ENCODE measurements at places on chromosomes 2 and 18.

DNA sequence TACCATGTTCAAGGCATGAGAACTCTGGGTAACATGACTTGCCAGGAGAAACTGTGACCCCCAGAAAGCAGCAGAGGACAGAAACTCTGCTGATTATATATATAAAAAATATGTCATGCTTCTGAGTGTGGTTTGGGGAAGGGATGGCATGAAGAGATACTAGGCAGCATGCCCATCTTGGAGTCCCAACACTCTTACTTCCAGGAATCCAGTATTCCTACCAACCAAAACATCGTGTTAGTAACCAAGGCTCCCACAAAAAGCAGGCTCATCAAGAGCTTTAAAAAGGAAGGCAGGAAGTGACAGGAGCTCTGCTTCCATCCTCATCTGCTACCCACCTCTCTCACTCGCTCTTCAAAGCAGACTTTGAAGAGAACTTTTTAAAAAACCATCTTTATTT lies 31.6 kb upstream of the TWIST2 start:
- DNase-seq: no peak

- DNase-seq: no peak
Observed at GRCh38 chr2:54640834-54641540, 82.5 kb upstream of the EML6 start.

DNA sequence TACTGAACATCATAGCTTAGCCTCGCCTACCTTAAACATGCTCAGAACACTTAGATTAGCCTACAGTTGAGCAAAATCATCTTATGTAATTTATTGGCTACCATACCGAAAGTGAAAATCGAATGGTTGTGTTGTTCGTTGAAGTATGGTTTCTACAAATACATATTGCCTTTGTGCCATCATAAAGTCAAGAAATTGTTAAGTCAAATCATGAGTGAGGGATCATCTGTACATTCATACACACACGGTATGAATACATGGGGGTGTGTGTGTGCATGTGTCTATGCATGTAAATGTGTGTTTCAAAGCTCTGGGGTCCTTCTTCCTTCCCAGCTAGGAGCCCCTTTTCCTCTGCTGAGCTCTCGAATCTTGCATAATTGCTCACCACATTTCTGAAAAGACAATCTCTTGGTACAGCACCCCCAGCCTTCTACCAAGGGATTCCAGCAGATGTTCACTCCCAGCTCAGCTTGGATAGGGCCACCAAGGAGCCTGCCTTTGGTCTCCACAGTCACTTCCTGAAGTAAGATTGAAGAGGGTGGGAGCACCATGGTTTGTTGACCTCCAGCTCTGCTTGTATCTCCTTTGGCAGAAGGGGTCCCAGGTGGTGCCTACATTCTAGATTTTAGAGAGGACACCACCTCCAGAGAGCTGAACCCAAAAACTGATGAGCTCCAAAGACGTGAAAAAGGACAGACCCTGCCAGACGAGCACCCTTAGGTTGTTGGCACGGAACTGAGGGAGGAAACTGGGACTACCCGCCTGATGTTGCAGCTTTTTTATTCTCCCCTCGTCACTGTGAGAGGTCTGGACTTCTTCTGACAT lies 33.2 kb upstream of the CYP1B1 start:
- no peak for DNase-seq

DNA sequence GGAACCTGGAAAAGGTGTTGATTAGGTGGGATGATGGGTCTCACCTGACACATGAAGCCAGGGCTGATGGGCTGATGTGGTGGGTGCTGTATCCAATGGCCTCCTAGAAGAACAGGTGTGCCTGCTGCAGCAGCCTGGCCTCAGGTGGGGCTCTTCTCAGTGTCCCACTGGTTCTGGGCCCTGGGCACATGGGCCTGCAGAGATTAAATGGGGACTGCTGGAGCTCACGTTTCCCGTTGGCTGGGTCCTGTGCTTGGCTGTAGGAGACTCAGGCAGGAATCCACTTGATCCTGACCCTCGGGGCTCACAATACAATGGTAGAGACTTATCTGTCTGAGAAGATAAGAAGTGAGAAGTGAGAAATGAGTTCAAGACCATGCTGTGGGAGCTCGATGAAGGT lies 170.9 kb downstream of the KCNS3 start:
- DNase-seq: no peak

DNA sequence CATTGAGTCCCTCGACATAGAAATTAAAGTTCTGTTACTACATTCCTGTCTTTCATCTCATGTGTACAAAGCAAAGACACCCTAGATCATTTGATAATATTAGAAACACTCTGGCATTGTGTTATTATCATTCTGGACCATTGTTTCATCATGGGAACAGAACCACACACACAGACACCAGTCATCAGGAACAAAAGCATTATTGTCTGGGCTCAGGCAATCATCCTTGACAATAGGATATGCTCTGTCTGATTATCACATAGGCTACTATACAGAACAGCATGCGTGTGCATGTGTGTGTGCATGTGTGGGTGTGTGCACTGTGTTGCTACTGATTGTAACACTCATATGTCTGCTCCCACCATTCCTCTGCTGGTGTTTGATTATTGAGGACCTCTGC lies 242.5 kb downstream of the SH3BP4 start:
- no peak for DNase-seq

- DNase-seq: no peak
Observed at GRCh38 chr2:64412671-64413070, 41.3 kb upstream of the LGALSL start.

DNA sequence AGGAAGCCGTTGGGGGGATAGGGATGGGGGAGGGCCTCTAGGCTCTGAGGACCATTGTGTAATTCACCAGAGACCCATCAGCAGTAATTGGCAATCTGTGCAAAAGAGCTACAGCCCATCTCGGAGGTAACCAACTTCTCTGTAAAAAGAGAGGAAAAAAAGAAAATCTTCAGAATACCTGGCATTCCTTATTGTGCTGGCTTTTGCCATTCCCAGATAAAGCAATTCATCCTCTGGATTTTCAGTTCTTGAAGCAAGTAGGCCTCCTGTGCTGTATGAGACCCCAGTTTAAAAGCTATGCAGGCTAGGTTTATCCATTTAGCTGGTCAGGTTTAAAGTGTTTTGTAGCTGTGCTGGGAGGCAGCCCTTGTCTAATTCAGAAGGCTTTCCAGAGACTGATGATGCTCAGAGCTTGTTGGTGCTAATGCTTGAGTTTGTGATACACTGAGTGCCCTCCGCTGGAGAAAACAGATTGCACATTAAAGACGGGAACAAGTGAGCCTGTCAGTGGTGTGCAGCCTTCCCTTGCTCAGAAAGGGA lies at the start of gene LRRTM4:
LRRTM4 (minus strand) TSS at position 446 of the 540 bp plus-strand sequence.
- DNase-seq: no peak

GRCh38 chr2:209696836-209697711 lies 74.6 kb upstream of the UNC80 start:
- DNase-seq: no peak

DNA sequence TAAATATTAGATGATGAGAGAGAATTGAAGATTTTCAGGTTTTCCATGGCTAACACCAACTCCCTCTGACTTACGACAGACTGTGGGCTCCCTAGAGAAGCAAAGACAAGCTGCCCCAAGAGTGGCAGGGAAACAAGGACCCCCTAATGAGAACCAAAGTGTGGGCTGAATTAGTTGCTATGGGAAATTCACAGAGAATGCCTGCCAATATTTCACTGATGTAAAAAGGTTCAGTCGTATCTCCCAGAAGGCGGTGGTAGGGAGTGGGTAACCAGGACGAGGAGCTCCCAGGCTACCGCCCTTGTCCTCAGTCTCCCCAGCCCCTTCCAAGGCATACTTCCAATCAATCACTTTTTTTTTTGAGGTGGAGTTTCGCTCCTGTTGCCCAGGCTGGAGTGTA lies 113.6 kb downstream of the LAMA1 start:
- no peak for DNase-seq

DNA sequence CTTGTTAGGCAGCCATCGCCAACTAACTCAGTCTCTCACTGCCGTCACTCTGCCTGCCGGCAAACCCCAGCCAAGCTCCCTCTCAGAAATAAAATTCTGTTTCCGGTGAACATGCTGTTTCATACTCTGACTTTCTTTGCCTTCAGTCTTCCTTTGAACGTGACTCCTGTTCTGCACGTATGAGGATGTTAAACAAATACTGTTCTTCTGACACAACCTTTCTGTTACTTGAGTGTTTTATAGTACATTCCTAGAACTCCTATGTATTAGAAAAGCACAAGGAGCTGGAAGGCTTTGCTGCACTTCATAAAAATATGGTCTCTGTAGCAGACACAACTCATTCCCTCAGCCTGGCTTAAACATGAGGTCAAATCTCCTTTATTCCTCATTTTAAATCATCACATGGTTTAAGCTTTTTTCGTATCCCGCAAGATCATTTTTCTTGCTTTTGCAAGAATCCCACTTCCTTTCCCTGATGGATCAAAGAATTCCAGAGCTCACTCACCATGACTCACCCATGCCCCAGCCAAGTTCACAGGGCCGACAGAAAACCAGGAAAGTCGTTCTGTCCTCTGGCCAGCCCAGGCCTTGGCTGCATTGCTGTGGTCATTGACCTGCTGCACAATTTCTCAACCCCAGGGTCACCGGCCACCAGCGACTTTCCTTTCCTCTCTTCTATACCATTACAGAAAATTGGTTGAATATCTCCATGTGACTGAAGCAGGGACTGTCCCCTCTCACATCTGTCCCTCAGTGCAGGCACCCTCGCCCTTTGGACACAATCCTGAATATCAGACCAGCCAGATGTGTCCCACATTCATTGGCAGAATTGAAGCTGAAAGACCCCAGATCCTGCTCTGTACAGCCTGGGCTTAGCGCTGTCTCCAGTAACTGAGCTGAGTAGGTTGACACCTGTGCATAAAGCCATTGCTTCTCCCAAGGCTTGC lies 183.1 kb upstream of the ARL4C start:
- no peak for DNase-seq

GRCh38 chr2:43032213-43033015 lies 194.0 kb downstream of the ZFP36L2 start:
- no peak for DNase-seq

DNA sequence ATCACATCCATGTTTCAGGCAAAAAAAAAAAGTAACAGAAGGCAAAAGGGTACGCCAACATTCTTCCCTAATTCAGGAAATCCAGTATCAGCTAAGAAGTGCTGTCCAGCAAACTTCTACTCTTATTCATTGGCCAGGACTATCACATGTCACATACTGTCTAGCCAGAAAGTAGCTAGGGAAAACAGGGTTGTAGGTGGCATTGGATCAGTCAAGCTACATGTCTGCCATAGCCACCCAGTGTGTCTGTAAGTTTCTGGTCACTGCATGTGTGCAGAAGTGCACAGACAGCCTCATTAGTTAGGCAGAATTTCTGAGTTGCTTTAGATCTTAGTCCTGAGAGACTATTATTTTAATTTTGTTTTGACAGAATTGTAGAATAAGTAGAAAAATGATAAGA lies 465.3 kb upstream of the NRP2 start:
- DNase-seq: no peak

GRCh38 chr2:237227592-237228280 lies 142.0 kb downstream of the COPS8 start:
- no peak for DNase-seq

DNA sequence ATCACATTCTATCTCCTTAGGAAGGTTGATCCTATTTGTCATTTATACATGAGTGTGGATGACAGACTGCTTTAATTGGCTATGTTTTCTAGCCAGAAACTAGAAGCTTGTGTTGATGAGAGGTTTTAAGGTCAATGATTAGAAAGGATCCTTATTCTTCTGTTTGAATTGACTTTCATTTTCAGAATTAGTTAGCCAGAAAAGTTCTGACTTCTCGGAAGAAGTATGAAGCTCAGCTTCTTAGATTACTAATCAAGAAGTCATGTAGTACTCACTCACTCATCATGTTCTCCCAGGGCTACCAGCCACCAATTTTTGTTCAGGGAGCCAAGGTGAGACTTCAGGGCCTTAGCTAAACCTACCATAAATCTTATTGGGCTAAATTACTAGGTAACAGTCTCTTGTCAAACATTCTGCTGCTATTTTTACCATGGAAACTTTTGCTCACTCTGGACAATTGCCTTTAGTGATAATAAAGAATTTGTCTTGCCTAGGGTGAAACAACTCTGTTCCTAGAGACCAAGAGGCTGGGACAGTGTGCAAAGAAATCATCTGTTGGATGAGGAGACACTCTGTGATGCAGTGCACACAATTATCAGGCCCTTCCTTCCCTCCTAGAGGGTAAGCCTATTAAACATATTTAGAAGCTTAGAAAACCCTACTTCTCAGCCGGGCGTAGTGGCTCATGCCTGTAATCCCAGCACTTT lies 111.6 kb upstream of the DNMT3A start:
- no peak for DNase-seq

- DNase-seq: no peak
Observed at GRCh38 chr2:105590780-105591660, 153.7 kb upstream of the NCK2 start.

GRCh38 chr18:74784752-74785151 lies 187.1 kb downstream of the ZNF407 start:
- no peak for DNase-seq

GRCh38 chr2:239695106-239695727 lies 294.4 kb upstream of the HDAC4 start:
- DNase-seq: no peak

DNA sequence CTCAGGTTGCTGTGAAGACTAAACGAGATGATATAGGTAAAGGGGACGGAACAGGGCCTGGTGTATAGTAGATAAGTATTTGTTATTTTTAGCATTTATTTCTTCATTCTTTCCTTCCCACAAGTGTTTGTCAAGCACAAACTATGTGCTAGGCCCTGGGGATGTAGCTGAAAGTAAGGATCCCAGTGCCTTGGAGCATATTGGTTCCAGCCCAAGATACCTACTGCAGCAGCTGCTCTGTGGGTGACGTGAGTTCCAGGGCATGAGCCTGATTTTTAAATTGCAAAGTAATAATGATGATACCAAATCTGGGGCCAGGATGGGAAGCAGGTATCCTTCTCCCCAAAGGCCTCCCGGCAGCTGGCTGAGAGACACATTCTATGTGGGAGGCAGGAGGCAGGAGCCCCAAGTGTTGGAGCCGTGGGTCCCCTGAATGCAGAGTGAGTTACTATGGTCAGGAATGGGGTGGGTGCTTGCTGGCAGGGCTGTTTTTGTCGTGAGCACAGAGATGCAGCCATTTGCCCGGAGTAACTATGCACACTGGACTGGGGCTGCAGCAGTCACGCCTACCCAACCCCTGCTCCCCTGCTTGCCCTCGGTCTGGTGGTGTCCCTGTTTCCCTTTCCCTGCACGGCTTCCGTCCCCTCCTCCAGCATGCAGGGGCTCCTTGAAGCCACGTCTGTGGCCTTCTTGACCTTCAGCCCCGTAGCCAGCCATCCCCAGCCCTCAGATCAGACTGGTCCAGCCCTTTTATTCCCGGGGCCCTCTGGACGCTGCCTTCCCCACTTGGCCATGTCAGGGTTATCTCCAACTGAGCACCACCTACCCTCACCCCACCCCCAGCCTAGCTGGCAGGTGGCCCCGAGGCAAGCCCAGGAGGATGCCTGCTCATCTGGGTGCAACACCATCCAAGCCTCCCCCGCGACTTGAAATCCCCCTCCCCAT lies 52.4 kb downstream of the INHBB start:
- DNase-seq: no peak

DNA sequence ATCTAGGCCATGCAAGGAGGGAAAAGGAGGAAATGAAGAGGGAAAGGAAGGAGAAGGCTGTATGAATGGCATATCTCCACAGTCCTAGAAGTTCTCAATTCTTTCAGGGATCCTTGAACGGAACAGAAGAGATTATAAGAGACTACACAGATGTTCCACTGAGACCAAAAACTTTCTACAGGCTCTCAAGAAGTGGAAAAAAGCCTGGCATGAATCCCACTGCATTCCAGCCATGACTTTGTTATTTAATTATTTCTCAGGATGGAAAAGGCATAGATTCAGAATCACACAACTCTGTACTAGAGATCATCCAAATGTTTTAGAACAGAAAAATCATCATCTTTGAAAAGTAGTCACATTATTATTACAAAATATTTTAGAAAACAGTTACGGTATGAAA lies 131.7 kb upstream of the CDH20 start:
- no peak for DNase-seq

Data from activated T-helper 1 cell treated with anti-CD3 and anti-CD28 coated beads, Interleukin-2, amount 50 U/mL, for 16 hours (primary cell).